Gastroesophageal sphincter (tissue), 4 donors: ENCODE measurements at places on chromosomes 3 and 15.

DNA sequence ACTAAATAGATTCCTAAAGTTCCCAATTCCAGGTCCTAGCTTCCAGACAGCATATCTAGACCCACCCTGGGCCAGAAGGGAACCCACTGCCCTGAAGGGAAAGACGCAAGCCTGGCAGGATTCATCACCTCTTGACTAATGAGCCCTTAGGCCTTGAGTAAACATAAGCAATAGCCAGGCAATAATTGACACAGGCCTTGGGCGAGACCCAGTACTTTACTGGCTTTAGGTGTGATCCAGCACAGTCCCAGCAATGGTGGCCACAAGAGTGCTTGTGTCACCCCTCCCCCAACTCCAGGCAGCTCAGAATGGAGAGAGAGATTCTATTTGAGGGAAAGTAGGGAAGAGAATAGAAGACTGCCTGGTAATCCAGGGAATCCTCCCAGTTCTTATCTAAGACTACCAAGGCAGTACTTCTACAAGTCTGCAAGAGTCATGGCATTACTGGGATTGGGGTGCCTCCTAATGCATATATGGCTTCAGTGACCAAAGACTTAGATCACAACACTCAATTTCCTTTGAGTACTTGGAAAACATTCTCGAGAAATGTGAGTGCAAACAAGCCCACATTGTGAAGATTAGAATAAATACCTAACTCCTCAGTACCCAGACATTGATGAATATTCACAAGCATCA, 30.4 kb upstream of the WWTR1 start:
- no peak for ATAC-seq

DNA sequence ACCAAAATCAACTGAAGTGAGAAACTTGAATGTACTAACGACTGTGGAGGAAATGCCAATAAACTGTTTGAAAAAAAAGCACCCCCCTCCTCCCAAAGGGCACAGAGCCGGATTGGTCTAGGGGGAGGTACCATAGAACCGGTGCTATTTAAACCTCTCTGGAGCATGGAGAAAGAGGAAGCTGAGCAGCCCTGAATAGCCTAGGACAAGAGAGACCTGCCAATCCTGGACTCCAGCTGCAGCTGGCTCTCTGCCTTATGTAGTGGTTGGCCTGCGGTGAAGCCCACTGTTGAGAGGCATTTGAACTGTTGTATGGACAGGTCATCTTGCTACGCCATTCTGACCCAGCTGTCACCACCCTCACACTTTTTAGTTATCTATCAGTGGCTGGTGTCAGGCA, 1.5 kb upstream of the SH3GL3 start:
- ATAC-seq = no peak

- no peak for ATAC-seq
Observed at GRCh38 chr3:44061961-44062360, 179.7 kb upstream of the TOPAZ1 start.

GRCh38 chr15:34815836-34816235, 20.5 kb upstream of the ACTC1 start:
- no peak for ATAC-seq

DNA sequence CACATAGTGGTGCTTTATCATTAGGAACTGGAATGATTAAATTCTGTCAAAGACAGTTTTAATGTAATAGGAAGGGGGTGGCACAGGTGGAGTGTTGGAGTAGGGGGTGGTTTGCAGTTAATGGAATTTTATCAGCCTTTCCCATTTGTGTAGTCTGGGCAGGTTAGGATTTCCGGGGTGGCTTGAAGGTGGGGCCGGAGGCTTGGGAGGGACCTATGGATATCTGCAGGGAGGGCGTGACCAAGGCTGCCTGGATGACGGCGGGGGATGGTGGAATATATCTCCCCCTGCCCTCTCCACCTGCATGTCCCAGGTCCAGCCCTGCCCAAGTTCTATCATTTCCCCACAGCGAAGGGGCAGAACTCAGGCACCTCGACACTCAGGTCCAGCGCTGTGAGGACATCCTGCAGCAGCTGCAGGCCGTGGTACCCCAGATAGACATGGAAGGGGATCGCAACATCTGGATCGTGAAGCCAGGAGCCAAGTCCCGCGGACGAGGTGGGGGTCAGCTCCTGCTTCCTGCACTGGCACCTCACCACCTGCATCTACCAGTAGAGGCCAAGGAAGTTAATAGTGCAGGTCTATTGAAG, 15.5 kb downstream of the TTLL3 start:
- no peak for ATAC-seq

DNA sequence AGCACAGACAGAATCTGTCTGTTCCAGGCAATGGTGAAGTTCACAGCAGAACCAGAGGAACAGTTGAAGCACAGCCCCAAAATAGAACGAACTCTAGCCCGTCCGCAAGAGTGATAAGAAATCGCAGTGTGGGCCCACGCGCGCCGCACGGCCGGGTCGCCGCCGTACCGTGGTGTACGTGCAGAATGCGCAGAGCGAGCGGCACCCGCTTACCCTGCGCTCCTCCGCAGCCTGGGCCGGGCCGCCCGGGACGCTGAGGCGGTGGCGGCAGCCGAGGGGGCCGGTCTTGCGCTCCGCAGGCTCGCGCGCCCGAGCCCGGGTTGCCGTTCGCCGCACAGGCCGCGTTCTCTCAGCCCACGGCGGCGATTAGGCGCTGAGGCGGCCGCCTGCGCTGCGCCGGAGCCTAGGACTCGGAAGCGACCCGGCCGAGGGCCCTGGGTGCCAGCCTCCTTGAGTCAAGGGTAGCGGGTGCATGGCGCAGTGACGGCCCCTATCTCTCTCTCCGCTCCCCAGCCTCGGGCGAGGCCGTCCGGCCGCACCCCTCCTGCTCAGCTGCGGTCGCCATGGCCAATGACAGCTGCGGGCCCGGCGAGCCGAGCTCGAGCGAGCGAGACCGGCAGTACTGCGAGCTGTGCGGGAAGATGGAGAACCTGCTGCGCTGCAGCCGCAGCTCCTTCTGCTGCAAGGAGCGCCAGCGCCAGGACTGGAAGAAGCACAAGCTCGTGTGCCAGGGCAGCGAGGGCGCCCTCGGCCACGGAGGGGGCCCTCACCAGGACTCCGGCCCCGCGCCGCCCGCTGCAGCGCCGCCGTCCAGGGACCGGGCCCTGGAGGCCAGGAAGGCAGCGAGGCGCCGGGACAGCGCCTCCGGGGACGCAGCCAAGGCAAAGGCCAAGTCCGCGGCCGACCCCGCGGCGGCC, 20.5 kb downstream of the WDR73 start:
- peak; percentile 77 for ATAC-seq

DNA sequence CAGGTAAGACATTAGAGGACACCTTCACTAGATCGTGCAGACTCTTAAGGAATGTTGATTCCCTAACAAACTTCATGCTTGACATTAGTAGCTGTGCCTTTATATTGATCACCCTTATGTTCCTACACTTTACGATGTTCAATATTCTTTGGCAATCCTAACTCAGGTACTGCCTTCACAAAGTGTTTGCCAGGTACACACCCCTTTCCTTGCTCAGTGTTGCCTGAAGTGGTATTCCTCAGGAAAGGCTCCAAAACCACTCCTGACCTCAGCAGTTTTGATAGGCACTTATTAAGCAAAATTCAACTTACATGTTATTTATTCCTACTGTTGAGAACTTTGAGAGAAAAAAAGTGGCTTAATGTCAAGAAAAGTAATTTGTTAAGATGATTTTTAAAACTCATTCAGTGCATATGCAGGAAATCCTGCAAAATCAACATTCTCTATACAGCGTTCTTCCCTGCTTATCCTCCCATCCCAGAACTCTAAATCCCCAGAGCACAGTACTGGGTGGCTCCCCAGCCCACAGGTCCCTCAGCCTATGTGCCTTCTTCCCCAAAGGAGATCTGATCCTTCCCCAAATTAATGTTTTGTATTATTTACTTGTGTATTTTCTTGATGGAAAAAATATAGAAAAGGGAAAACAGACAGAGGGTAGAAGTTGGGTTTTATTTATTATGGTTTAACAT, 260.7 kb downstream of the MECOM start:
- no peak for ATAC-seq

DNA sequence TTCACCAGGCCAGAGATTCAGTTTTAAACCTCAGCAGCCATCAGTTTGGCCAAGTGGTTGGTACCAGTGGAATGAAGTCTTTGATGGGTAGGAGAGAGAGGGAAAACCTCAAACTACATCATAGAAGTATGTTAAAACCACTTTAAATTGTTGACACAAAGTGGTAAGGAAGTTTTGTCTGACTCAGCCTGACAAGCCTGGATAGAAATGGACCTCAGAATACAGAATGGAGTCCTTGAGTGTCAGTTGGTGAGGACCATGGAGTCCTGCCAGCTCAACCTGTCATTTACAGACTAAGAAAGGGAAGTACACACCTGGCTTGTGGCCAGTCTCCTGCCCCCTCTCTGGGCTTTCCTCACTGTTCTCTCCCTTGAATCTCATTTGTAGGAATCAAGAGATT, 12.1 kb downstream of the EAF1 start:
- no peak for ATAC-seq

- no peak for ATAC-seq
Observed at GRCh38 chr3:194083637-194084224, 52.2 kb upstream of the HES1 start.
